ENCODE measurements at places on chromosomes 16 and 17. TPM values are rescaled to one million over a fixed set of nuclear protein-coding genes. Genes with fewer than 3 reads are reported as not detected.

C1QTNF8 gene
- not detected for total RNA-seq

CIAO2B gene
- total RNA-seq = 78.3 TPM

PALB2 gene
- total RNA-seq = 34.7 TPM

SLFN12 gene
- total RNA-seq = not detected

MMP25 gene
- total RNA-seq = 5.6 TPM

CLDN7 gene
- 0.65 TPM for total RNA-seq

HOXB9 gene
- total RNA-seq = not detected

CDK3 gene
- 12.8 TPM for total RNA-seq

MSI2 gene
- total RNA-seq = 193 TPM

C17orf78 gene
- not detected for total RNA-seq

KIF19 gene
- total RNA-seq = not detected

DPEP3 gene
- not detected for total RNA-seq

CD300H gene
- total RNA-seq = not detected
